ENCODE measurements at places on chromosomes 12 and 14.

DNA sequence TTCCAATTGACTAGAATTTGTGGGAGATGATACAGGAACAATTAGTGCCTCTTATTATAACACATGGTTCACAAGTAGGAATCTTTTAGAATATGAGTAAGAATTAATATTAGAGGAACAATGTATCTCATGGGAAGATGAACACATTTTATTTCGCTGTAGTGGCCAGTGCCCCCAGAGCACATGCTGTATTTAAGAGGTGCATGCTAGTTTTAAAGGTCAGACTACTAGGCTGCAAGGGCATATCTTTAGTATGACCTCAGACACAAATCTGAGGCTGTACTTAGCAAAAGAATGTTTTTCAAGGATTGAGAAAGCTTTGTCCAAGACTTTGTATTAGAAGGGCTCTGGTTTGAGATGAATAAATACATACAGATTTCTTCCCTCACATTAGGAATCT lies 586.9 kb downstream of the CCER1 start:
- DNase-seq = no peak

GRCh38 chr12:107379852-107380567 lies 286.7 kb upstream of the CRY1 start:
- DNase-seq = no peak

DNA sequence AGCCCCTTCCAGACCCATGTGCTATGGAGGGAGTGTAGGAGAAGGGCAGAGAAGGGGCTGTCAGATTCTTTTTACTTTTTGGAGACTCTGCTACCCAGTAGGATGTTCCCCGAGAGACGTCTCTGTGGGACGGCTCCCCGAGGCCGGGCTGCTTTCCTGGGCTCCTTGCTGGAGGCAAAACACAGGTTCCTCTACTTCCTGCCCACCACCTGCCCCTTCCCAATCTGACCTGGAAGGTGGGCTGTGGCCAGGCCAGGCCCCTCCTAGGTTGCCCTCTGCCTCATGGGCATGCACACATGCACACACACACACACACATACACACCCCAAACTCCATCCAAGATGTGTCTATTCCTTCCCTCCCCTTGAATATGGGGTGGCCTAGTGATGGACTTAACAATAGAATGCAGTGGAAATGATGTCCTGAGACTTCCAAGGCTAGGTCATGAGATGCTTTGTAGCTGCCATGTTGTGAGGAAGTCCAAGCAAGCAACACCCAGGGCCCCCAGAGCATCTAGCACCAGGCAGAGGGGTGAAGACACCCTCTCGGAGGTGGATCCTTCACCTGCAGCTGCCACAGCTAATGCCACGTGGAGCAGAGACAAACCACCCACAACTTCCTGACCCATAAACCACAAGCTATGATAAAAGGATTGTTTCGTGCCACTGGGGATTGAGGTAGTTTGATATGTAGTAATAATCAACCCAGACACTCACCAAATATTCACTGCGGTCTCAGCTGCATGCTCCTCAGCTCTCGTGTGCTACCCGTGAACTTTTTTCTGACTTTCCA lies 1.6 kb upstream of the ASB2 start:
- peak; percentile 23 for DNase-seq

GRCh38 chr12:19185262-19185929 lies 55.9 kb downstream of the PLEKHA5 start:
- DNase-seq = no peak

GRCh38 chr12:114555451-114555850 lies 128.5 kb downstream of the TBX3 start:
- DNase-seq = no peak

GRCh38 chr12:109927622-109928021 lies 27.5 kb downstream of the TCHP start:
- DNase-seq = no peak

GRCh38 chr14:99254328-99255009 lies 17.5 kb downstream of the BCL11B start:
- no peak for DNase-seq

GRCh38 chr14:44041700-44042099 lies 465.4 kb downstream of the FSCB start:
- DNase-seq = no peak

DNA sequence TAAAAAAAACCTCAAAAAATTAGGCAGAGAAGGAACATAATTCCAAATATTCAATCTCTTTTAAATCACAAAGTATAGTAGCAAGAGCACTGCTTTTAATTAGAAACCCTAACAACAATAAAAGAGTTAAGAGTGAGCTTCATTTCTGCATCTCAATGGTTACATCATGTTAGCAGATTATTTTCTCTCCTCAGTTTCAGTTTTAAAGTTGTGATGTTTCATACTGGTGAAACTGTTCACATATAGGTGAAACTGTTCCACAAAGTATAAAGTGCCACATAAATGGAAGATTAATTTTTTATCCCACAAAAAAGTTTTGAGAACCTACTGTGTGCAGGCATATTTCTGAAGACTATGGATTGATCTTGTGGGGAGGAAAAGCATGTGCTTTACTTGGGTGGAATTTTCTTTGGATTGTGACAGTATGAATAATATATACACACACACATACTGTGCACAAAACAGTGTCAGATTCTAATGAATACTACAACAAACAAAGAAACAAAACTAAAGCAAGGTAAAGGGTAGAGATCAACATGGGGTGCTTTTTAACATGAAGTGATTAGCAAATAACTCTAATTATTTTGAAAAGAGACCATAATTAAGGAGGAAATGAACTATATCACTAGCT lies 17.1 kb downstream of the LUM start:
- DNase-seq = no peak

GRCh38 chr14:22613736-22614239 lies 15.7 kb downstream of the ABHD4 start:
- no peak for DNase-seq

DNA sequence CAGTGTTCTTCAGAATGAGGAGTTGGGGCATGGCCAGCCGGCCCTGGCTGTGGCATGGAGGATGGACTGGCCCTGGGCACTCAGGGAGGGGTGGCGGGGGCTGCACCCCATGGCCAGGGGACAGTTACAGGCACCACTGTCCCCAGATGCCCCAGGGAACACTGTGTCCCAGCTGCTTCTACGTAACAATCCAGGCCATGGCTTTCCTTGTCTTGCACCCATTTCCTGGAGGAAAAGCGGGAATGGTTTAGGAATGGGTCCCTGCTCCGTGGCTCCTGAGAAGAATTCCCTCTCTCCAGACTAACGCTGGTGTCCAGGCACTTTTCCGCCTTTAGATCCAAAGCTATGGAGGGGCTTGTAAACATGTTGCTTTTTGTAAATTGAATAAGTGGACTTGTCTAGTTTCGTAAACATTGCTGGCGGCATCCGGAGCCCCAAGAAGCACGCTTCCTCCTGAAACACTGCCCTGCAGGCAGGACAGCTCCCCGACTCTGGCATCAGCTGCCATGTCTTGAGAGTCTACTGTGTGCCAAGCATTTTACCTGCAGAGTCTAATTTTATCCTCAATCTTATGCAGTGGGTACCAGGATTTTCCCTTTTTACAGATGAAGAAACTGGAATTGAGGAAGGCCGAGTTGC lies 238.3 kb downstream of the SLC41A2 start:
- no peak for DNase-seq

DNA sequence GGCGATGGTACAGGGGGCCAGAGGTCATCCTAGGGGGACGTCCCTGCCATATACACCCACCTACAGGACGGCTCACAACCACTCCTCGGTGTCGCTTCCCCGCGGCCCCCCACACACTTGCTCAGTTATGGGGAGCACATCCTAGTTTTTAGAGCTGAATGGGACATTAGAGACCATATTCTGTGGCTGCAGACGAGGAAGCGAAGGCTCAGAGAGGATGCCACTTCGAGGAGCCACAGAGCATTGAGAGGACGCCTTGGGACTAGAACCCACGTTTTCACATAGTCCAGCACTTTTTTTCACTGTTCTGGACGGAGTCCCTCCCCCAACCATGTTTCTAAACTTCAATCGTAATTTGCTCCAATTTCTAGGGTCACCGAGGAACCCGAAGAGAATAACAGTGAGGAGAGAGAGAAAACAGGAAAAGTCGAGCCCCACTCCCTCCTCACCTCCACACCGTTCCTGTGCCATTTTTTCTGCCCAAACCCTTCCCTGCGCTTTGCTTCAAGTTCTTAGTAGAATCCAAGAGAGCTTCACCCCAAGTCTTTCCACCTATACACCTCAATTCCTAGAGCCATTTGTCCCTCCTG lies 641 bp upstream of the ASCL1 start:
- no peak for DNase-seq

- DNase-seq = no peak
These were observed 8.6 kb downstream of the SPPL3 start for GRCh38 chr12:120895532-120895931.

DNA sequence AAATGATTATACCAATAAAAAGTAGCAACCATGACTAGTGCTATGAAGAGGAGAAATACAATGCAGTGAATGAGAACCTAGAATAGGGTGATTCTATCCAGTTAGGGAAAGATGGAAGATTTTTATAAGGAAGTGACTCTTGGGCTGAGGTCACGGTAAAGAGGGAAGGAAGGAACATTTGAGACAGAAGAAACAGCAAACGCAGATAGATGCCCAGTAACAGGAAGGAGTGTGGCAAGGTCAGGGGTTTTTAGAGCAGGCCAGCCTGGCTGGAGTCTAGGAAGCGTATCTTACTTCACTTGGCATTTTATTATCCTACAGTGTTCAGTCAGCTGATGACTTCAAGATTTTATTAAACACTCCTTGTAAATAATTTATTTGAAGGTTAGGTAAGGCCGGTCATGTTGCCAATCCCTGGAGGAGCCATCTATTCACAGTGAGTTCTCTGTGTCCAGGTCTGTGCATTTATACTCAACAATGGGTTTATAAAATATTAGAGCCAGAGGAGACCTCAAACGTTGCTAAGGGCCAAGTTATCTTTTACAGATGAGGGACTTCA lies 170.6 kb downstream of the PRKCH start:
- no peak for DNase-seq
